Activated naive CD8-positive, alpha-beta T cell treated with anti-CD3 and anti-CD28 coated beads, Interleukin-2, amount 50 U/mL, for 16 hours (primary cell): ENCODE measurements at places on chromosomes 2 and 18.

DNA sequence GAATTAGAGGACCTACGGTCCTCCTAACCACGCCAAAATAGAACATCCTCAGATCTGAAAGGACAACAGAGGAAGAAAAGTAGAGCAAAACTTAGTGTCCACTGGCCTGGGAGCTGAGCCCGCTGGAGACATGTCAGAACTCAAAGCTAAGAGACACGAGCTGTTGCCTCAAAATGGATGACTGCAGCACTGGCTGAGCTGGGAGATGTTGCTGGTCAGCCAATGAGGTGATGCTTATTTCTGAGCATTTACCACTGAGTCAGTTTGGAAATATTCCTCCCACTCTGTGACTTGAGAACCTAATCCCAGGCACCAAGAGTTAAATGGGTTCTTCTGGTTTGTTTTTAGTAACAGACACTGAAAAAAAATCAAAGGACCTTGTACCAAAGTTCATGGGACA is 32.6 kb downstream of the FBXO15 start:
- no peak for DNase-seq

DNA sequence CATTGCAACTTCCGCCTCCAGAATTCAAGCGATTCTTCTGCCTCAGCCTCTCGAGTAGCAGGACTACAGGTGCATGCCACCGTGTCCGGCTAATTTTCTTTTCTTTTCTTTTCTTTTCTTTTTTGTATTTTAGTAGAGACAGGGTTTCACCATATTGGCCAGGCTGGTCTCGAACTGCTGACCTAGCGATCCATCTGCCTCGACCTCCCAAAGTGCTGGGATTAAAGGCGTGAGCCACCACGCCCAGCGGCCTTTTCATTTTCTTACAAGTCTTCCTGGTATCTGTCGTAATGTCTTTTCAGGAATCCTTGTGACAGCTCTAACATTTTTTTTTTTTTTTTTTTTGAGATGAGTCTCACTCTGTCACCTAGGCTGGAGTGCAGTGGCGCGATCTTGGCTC is 66.4 kb upstream of the EDAR start:
- no peak for DNase-seq

DNA sequence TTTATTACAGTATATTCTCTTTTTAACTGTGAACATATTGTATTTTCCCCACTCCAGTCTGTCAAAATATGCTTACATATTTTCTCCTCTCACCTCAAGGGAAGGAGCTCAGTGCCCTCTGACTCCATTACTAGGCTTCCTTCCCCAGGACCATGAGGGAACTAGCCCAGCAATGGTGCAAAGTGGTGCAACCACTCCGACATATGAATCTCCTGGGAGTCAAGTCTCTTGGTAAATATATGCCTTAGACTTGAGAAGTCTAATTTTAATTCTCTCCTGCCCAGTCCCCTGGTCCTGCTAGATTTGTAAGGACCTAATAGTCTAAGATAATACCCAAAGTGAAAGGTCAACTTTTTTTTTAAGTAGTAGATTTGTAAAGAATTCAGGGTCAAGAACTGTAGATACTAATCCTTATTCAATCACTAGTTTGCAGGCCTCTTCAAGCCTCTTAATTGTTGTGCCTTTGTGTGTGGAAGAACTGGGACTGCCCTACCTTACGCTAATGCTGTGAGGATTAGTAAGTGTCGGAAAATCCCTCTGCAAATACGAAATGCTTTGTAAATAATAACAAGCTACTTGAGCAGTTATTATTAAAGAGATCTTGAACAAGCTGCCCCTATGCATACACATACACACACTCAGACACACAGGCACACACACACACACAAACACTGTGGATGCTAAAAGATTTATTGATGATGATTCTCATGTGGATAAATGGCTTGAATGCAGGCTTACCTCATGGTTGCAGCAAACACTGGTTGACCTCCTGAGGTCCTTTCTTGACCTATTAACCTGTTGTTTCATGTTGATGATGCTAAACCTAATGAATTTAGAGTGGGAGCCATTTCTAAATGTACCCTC is 251.2 kb upstream of the PARD3B start:
- DNase-seq, result no peak

GRCh38 chr2:54394392-54394791 is 61.7 kb upstream of the SPTBN1 start:
- no peak for DNase-seq
